ELR (cell line): ENCODE measurements at places on chromosomes 7 and 10.

GRCh38 chr7:155998766-155999630 is 186.7 kb upstream of the SHH start:
- DNase-seq: no peak

DNA sequence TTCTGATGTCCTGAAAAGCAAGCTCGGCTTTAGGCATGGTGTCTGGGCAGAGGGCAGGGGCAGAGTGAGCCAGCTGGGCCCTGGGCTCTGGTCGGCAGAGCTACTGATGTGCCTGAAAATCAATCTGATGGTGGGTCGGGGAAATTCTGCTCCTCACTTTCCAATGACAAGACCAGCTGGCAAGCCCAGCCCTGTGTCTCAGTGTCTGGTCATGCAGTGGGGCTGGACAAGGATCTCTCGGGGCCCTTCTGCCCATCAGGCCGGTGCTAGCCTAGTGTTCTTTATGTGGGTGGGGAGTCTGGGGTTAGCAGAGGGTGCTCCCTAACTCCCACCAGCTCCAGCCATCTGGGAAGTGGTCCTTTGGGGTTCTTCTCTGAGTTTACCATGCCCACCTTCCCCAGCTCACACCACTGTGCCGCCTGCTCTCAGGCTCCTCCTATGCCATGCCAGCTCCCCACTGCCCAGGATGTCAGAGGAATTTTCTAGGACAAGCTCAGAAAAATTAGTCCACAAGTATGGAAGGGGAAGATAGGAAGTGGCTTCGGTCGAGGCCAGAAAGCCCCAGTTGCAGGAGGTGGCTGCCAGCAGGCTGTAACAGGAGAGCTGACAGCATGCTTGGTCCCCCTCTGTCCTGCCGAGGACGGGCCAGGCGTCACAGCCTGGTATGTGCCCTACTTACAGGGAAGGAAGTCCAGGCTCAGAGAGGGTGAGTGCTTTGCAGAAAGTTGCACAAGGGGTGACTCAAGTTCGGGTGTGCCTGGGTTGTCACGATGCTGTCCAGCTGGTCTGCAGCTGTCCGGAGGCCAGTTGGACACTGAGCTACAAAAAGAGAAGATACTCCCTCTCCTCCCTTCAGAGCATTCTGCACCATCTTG is 135.2 kb downstream of the ADCY1 start:
- peak; percentile 55 for DNase-seq

DNA sequence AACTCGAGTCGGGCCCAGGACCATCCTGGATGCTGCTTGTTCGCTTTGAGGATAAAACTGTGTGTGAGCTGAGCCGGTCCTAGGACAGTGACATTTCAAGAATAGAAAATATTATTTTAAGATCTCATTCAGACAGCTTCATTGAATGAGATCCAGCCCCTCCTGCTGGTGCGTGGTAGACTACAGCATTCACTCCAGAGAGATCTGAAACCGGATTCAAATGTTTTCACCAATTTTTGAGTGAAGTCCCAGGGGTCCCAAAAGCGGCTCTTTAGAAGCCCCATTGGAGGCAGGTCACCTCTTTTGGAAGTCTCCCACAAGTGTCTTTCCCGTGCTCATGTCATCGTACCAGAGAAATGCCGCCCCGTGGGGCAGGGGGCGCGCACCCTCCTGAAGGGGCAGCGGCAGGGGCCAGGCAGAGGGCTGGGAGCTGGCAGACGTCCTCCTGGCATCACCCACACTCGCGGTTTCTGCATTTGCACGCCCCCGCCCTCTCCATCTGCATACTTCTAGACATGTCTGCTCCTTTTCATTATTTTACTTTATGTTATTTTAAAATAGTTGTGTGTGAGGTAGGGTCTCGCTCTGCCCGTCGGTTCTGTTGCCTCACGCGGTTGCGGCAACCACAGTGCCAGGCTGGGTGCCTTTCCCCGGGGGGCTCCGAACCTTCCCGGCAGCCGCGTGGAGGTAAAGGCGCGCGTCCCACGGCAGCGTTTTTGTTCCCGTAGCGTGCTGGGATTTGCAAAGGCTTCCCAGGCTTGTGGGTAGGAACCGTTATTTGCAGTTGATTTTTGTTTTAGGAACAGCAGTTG is 52.3 kb upstream of the DPYSL4 start:
- no peak for DNase-seq

- no peak for DNase-seq
Measured at GRCh38 chr7:130360518-130360917, 15.9 kb downstream of the CPA5 start.

GRCh38 chr7:45681596-45682357 is 107.6 kb downstream of the ADCY1 start:
- DNase-seq: no peak

GRCh38 chr7:35465791-35466336 is 212.0 kb upstream of the TBX20 start:
- DNase-seq: no peak

DNA sequence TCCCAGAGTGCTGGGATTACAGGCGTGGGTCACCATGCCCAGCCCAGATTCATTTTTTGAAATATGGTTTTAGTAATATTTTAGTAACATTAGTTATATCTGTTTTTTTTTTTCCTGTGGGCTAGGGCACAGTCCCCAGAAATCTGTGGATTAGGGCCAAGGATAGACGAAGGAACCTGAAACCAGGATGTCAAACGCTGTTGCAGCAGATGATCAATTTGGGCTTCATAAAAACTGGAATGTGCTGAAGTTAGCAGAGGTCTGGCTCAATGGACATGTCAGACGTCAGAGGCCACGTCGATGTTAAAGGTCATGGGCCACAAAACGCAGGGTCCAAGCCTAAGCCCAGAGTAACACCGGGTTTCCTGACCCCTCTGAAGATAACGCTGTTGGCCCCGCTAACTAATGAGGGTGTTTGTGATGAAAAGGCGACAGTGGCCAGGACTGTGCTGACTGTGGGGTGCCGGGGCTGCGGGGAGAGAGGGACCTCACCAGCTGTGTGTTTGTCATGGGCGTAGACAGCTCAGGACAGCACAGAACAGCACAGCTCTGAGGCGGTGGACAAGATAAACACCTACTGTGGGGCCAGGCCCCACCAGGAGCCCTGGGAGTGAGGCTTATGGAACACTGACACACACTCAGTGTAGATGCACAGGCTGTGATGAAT is 23.8 kb upstream of the GTPBP4 start:
- no peak for DNase-seq

DNA sequence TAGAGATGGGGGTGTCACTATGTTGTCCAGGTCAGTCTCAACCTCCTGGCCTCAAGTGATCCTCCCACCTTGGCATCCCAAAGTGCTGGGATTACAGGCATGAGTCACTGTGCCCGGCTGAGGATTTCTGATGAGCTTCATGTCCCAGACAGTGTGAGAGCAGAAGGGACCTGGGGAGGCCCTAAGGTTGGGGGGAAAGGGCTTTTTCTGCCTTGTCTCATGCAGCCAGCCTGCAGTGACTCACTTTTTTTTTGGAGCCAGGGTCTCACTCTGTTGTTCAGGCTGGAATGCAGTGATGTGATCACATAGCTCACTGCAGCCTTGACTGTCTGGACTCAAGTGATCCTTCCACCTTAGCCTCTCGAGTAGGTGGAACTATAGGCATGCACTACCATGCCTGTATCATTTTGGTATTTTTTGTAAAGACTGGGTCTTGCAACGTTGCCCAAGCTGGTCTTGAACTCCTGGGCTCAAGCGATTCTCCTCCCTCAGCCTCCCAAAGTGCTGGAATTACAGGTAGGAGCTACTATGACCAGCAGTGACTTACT is 14.6 kb downstream of the COL26A1 start:
- DNase-seq: no peak

DNA sequence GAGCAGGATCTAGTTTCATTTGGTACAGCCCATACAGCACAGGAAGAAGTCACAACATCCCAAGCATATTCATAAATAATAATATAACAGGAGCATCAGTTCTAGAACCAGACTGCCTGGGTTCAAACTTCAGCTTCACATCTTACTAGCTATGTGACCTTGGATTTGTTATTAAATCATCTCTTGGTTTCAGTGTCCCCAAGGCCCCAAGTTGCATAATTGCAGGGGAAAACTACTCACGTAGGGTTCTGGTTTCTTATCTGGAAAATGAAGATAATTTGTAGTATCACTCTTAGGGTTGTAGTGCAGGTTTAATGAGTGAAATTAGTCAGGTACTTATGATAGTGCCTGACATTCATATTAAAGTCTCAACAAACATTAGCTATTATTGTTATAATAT is 5.5 kb upstream of the IQUB start:
- no peak for DNase-seq

- no peak for DNase-seq
Measured at GRCh38 chr7:48839108-48839507, 85.2 kb upstream of the CDC14C start.

GRCh38 chr7:140033779-140034363 is 28.9 kb downstream of the PARP12 start:
- no peak for DNase-seq

GRCh38 chr10:90138844-90139243 is 437.5 kb downstream of the KIF20B start:
- peak; percentile 23 for DNase-seq

- no peak for DNase-seq
Measured at GRCh38 chr10:7744307-7744706, 41.2 kb downstream of the ITIH2 start.

DNA sequence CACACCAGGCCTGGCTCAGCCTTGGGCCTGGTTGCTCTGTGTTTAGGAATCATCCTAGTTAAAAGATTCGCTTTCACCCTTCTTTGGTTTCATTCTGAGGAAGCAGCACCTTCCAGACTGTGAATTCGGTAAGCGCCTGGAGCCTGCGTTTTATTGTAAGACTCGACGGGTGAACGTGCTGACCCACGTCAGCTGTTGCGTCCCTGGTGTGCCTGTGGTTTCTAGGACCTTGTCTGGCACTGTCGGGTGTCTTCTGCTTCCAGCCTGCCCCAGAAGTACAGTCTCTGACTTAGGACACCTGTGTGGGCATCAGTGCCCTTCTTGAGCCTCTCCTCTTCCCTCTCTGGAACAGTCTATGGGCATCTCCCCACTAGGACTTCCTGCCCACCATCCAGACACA is 26.3 kb downstream of the MKI67 start:
- DNase-seq: no peak

DNA sequence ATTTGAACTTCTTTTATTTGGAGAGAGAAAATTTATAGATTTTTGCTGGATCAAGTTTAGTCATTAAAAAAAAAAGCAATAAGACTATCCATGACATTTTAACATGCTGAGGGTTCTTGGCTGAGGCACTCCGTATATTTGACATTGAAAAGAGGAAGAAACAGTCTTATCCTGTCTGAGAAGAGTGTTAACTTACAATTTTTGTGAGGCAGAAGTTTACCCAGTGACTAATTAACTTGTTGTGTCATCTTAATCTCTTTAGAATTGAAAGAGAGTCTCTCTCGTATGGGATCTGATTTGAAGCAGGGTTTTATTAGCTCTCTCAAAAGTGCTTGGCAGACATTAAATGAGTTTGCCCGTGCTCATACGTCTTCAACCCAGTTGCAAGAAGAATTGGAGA is 39.3 kb downstream of the SEC23IP start:
- no peak for DNase-seq

GRCh38 chr7:75534727-75535307 is 42.7 kb downstream of the SPDYE5 start:
- peak; percentile 80 for DNase-seq

- no peak for DNase-seq
Measured at GRCh38 chr7:50674299-50674698, 108.4 kb downstream of the GRB10 start.

DNA sequence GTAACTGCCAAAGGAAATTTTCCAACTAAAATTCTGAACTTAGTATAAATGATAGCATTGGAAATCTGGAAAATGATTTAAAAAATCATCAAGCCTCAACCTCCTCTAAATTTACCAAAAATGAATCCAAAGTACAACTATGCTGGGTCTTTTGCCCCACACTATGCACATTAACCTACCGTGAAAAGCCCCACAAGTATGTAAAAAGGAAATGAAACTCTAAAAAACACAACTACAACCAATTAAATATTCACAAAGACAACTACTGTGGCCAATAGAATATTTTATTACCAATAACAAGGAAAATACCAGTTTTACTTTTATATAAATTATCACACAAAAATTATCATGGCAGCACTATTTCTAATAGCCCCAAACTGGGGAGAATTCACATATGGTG is 19.3 kb downstream of the EIF3A start:
- DNase-seq: no peak

DNA sequence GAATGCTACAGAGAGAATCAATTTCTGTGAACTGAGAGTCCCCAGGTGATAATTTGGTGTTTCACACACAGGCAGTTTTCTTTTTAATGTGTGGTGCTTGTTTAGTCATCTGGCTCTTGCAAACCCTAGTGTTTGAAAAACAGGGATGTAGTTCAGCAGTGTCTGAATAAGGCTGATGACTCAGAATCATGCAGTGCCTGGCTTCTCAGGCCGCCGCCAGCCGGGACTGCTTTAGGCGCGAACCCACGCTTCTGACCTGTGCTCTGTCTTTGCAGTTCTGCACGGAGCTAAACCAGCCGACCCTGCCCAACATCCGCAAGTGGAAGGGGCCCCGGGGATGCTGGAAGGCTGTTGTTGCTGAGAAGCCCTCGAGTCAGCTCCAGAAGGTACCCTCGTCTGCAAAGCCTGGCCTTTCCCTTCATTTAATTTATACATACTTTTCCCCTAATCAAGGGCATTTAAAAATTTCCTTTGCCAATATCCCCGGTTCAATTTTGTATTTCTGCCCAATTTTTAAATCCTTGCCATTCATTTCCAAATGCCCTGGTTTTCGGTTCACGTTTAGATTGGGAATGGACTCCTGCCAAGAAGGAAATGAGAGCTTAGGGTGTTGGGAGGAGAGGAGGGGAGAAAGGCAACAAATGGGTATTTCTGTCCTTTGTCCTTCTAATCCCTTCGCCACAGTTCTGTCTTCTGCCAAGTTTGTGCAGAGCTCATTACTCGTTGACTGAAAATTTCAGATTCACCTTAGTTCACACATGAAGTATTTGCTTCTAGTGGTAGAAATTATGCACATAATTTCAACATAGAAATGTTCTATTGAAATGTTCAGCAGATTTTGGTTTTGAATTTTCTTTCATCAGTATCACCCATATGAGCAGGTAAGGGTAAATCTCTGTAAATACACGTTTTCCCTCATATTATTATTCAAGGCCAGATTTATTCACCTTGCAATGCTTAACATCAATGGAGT is 108.5 kb upstream of the ANLN start:
- DNase-seq: peak; percentile 92
